ENCODE measurements at places on chromosomes 11 and 22.

DNA sequence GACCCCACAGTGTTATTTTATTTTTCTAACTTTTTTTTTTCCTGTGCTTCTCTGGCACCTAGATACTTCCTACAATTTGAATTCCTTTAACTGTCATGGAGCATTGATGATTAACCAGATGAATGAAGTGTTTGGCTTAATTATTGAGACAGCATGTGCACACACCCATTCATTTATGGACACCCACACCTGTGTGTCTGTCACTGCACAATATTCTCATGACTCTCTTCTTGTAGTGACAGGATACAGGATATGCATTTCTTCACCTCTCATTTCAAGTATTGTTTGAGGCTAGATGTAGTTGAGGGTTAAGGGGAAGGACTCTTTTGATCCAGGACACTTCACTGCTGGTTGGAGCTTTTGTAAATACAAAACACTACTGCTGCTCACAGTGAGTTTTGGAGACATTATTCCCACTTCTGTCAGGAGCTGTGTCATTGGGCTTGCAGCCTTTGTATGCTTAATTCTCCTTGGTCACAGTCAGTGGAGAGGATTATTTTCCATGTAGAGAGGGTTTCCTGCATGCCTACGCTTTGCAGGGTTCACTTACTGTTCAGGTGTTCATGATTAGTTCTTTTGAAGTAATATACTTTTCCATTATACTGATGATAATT is 33.5 kb downstream of the SPECC1L start:
- no peak for DNase-seq

GRCh38 chr11:79437981-79438630 is 2.7 kb downstream of the TENM4 start:
- no peak for DNase-seq

DNA sequence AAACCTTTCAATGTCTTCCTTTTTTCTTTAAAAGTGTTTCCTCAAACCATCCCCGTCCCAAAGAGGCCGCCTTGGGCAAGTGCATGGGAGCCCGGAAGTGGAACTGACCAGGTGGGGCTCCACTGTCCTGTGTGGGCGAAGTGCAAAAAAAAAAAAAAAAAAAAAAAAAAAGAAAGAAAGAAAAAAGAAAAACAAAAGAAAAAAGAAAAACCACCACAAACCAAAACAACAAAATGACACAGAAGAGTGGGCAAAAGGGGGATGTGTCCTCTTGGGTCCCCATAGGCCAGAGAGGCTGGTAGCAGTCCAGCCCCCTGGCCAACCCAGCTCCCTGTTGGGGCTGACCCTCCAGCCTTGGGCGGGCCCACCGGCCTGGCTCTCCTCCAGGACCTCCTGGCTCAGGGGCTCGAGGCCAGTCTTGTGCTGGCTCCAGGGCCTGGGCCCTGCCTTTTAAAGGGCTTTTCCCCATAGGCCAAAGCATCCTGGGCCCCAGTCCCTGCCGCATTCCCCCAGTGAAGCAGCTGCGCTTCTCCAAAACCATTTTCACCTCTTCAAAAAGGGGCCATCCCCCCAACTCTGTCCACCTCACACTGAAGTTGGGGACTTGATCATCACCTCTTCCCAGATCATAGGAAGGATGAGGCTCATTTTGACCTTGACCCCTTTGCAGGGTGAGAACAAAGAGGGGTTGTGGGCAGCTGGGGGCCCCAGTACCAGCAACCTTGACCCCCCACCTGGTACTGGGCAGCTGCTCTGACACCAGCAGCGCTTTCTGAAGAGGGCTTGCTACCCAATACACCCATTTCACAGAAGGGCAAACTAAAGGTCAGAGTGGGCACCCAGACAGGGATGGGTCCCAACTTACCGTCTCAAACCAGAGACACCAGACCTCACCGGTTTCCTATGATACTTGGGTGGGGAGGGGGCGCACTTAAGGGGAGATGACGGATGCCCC is 9.4 kb downstream of the CBX6 start:
- DNase-seq = no peak

- no peak for DNase-seq
Measured at GRCh38 chr11:110824912-110825620, 112.8 kb upstream of the ARHGAP20 start.

DNA sequence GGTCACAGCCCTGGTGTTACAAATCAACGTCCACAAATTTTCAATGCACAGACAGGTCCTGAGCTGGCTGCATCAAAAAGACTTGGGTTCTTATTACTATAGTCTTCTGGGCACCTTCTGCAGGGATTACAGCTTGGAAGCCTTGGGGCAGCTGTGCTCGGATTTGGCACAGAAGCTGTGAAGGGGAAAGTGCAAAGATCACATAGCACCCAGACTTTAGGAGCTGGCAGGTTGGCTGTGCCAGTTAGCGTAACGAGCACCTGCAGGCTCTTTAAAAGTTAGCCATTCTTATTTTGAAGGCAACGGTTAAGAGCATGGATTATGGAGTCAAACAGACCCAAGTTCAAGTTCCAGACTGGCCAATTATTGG is 100.4 kb downstream of the ARL14EP start:
- DNase-seq = no peak

- DNase-seq = no peak
Measured at GRCh38 chr22:30863081-30863833, 105.3 kb downstream of the MORC2 start.

GRCh38 chr11:73114110-73114834 is 27.8 kb downstream of the FCHSD2 start:
- no peak for DNase-seq

GRCh38 chr11:29900382-29900781 is 116.4 kb downstream of the KCNA4 start:
- DNase-seq = no peak

DNA sequence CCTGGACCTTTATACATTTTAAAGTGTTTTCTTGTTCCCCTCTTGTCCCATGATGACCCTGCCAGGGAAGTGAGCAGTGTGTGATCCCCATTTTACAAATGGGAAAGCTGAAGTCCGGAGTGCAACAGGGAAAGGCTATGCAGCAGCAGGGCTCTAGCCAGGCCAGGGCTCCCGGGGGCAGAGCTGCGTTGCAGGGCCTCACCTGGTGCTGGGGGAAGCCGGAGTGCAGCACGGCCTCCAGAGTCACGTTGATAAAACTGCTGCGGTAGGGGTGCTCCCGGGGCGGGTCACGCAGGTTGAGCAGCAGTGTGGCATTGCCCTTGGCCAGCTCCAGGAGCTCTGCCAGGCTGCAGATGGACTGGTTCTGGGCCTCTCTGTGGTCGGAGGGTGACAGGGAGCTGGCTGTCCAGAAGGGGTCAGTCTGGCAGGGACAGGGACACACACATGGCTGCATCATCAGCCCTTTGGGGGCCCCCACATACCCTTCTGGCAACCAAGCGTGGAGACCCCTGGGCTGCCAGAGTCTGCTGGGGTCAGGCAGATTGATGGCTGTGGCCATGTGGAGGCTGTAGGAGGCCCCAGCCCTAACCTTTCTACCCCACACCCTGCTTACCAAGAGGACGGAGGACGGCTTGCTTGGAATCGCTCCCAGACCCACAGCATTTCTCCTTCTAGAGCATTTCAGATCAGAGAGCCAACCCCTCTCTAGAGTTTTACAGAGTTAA is 9.3 kb upstream of the KLHL35 start:
- DNase-seq = no peak

- DNase-seq = no peak
Measured at GRCh38 chr11:66315921-66316811, 678 bp downstream of the CD248 start.

GRCh38 chr22:44616882-44617655 is 84.9 kb upstream of the PRR5 start:
- no peak for DNase-seq

- no peak for DNase-seq
Measured at GRCh38 chr11:1481861-1482441, 4.6 kb downstream of the MOB2 start.
